ENCODE measurements at places on chromosomes 12 and 14. TPM values are rescaled to one million over a fixed set of nuclear protein-coding genes. Genes with fewer than 3 reads are reported as not detected.

DNA sequence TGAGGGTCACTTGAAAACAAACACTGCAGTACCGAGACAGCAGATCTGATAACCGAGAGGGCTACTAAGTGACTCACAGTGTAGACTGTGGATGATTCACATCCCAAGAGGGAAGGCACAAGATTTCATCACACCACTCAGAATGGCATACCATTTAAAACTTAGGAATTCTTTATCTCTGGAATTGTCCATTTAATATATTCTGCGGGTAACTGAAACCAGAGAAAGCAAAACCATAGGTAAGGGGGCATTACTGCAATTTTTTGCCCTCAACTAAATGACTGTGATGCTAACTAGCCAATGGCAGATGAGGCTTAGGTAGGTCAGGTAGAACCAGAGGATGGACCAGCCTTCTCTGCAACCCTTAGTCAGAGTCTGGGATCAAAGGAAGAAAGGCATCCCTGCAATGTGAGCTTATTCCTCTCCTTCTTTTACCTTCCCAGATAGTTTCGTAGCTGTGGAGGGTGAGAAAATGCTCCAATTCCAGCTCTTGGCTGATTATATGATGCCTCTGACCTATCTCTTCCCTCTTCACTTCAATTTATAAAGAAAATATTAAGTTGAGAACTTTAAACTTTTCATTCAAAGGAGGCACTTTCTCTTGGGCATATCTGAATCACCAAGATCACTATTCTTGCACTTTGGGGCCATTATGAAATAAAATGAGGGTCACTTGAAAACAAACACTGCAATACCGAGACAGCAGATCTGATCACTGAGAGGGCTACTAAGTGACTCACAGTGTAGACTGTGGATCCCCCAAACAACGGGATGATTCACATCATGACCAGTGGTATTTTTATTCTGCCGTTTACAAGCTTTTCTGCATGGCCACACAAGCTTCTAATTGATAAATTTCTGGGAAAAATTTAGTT, 6.8 kb downstream of the ART4 start:
- H3K27me3 ChIP-seq = no peaks in the 10 kb centered on the region
- peaks cover 6% of the 10 kb centered on the region for H3K36me3 ChIP-seq
- peaks cover 38% of the 10 kb centered on the region for H3K4me1 ChIP-seq
- H3K4me3 ChIP-seq = no peak overlapping the region
- no peak for DNase-seq
- H3K27ac ChIP-seq = peak overlapping the region; percentile 45

DPPA3 gene
- total RNA-seq = 0.81 TPM

TSPAN8 gene
- not detected for total RNA-seq

CISTR gene
- total RNA-seq = not detected

- no peak overlapping the region for H3K27ac ChIP-seq
- H3K4me3 ChIP-seq = no peak overlapping the region
- H3K4me1 ChIP-seq = no peaks in the 10 kb centered on the region
- no peaks in the 10 kb centered on the region for H3K36me3 ChIP-seq
- no peak for DNase-seq
Measured at GRCh38 chr14:36510078-36510799, 9.8 kb downstream of the NKX2-1 start.

DNA sequence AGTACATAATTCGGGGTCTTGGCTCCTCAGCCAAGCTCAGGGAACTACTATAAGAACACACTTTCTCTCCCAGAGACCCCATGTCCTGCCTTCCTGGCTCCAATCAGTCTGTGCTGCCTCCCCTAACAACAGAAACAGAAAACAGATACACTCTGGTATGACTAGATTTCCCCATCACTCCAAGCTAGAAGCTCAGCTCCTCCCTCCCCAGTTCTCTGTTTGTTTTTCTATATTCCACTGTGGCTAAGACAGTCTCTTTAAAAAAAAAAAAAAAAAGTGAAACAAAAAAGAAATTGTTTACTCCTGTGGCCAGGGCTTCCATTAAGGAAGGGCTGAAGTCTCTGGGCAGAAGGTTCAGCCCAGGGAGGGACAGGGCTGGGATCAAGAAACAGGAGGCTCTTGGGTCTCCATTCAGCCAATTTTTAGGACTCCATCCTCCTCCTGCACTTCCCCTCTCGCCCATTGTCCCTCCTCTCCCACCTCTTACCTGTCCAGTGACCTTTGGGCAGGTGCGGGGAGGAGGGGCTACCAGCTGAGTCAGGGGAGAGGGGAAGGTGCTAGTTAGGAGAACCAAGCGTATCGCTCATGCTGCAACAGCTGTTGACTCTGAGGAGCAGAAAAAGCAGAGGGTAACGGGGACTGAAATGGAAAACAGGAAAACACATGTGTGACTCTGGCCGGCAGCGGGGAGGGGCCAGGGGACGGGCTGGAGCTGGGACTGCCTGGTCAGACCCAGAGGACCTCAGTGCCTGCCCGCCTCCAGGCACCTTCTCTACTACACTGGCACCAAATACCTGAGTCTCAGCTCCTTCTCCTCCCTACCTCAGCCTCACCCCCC, 4.1 kb upstream of the SLC7A7 start:
- no peak overlapping the region for H3K4me3 ChIP-seq
- no peaks in the 10 kb centered on the region for H3K36me3 ChIP-seq
- H3K4me1 ChIP-seq = peaks cover 55% of the 10 kb centered on the region
- H3K27ac ChIP-seq = peak overlapping the region; percentile 93

GZMB gene
- total RNA-seq = not detected

SLC39A9 gene
- 59.4 TPM for total RNA-seq

DNA sequence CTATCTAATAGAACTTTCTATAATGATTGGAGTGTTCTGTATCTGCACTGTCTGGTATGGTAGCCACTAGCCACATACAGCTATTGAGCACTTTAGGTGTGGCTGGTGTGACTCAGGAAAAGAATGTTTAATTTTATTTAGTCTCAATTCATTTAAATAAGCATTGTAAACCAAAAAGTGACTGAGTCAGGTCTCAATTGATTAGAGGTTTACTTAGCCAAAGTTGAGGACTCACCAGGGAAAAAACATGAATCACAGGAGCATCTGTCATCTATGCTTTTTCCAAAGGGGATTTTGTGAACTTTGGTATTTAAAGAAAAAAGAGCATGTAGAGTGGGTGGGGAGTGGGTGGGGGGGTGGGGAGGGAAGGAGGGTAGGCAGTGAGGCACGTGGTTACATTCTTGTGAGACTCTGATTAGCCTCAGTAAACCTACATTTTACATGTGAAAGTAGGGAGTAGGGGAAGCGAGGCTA, 473.1 kb downstream of the ATP23 start:
- H3K4me3 ChIP-seq = no peak overlapping the region
- H3K27ac ChIP-seq = peak overlapping the region; percentile 32

KRT71 gene
- total RNA-seq = not detected

RASSF3 gene
- total RNA-seq = 18.8 TPM

GRCh38 chr14:100688598-100689461, 37.9 kb upstream of the DLK1 start:
- no peaks in the 10 kb centered on the region for H3K36me3 ChIP-seq
- DNase-seq = no peak
- H3K4me1 ChIP-seq = peaks cover 42% of the 10 kb centered on the region
- no peak overlapping the region for H3K4me3 ChIP-seq
- H3K27ac ChIP-seq = peak overlapping the region; percentile 0

RTL1 gene
- 8.8 TPM for total RNA-seq

DNA sequence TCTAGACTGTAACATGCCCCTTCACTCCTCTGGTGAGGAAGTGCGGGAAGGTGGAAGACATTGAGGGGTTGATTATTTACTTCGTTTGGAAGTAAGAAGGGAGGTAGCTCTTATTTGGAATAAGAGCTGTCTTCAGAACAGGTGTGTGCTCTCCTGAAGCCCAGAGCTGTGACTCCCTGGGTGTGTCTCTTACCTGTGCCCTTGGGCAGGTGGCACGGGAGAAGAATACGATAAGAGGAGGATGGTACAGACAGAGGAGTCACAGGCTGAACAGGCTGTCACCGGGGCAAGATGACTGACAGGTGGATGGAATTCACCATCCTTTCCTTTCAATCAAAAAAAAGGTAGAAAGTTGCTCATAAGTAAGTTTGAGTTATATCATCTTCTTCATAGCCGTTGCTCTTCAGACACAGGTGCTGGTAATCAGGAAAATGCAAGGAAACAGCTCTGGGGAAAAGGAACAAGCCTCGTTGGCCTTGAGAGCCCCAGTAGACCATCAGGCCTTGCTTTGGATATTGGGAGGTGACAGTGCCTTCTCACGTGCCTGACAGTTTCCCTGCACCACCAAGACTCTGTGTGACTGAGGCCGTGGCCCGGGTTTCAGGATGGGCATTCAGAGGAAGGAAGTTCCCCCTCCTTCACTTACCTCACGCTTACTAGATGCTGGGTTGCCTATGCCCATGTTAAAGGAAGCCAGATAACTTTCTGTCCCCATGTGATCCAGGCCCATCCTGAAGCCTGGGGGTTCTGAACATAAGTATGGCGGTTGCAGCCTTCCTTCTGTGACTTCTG, 120.4 kb downstream of the ETV6 start:
- no peaks in the 10 kb centered on the region for H3K27me3 ChIP-seq
- no peak for DNase-seq
- H3K4me3 ChIP-seq = no peak overlapping the region
- peaks cover 6% of the 10 kb centered on the region for H3K36me3 ChIP-seq

- H3K27me3 ChIP-seq = no peaks in the 10 kb centered on the region
- H3K4me1 ChIP-seq = peaks cover 28% of the 10 kb centered on the region
- peak overlapping the region; percentile 3 for H3K27ac ChIP-seq
- no peak for DNase-seq
- H3K36me3 ChIP-seq = no peaks in the 10 kb centered on the region
Measured at GRCh38 chr14:26963711-26964110, 365.9 kb upstream of the NOVA1 start.

DNA sequence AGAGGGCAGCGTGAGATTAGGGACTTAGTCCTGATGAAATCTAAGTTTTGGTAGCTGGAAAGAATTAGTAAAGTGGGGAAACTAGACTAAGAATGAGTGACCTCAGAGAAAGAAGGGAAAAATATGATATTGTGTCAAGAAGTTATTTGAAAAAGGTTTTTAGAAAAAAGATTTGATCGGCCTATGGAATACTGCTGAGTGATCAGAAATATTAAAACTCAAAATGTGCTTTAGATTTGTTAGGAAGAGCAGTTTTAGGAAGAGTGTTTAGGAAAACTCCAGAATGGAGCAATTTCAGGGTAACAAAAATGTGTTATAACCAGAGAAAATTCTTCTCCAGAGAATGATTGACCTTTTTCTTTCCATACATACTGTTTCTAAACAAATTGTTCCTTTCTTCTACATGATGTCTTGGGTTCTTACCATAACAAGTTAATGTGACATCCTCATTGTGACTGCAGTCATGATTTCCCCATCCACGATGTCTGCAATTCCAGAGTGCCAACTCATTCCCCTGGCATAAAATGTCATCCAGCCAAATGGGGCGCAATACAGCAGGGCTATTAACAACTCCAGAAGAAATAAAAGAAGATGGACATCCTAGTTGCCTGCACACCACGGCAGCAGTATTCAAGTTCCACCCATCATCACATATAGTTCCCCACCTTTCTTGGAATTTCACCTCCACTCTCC, 11.8 kb downstream of the CD163L1 start:
- no peaks in the 10 kb centered on the region for H3K36me3 ChIP-seq
- H3K4me3 ChIP-seq = no peak overlapping the region
- DNase-seq = no peak
- H3K27ac ChIP-seq = no peak overlapping the region
- peaks cover 9% of the 10 kb centered on the region for H3K27me3 ChIP-seq
- no peaks in the 10 kb centered on the region for H3K4me1 ChIP-seq

VWF gene
- total RNA-seq = 0.24 TPM

GRCh38 chr12:119500209-119500608, 93.4 kb upstream of the TMEM233 start:
- H3K4me1 ChIP-seq = no peaks in the 10 kb centered on the region
- H3K27me3 ChIP-seq = peaks cover 46% of the 10 kb centered on the region
- no peaks in the 10 kb centered on the region for H3K36me3 ChIP-seq
- H3K4me3 ChIP-seq = no peak overlapping the region

NCAPD2 gene
- 57.1 TPM for total RNA-seq

DNA sequence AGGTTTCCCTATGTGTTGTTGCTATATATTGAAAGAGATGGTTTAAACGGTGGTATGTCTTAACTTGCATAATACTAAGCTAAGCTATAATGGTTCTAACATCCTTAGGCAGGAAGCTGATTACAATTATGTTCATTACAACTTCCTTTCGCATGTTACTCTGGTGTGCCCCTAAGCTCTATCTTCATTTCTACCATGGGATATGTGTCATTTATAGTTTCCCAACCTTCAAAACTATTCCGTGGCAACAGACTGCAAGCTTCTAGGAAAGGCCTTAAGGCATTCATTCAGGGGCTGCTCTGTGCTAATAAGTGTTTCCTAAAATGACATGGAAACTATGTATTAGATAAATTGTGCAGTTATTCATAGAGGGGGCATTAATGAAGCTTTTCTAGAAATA, 294.6 kb downstream of the GXYLT1 start:
- peaks cover 2% of the 10 kb centered on the region for H3K4me1 ChIP-seq
- no peaks in the 10 kb centered on the region for H3K27me3 ChIP-seq
- DNase-seq = no peak
- no peak overlapping the region for H3K27ac ChIP-seq
- H3K4me3 ChIP-seq = no peak overlapping the region

- no peaks in the 10 kb centered on the region for H3K27me3 ChIP-seq
- H3K27ac ChIP-seq = no peak overlapping the region
- no peak overlapping the region for H3K4me3 ChIP-seq
- DNase-seq = no peak
- no peaks in the 10 kb centered on the region for H3K36me3 ChIP-seq
Measured at GRCh38 chr12:24483732-24484131, 465.2 kb downstream of the BCAT1 start.

TSPAN9 gene
- 46.7 TPM for total RNA-seq

SP7 gene
- total RNA-seq = 0.27 TPM

FBRSL1 gene
- total RNA-seq = 115 TPM

All from mesothelial cell of epicardium (in vitro differentiated cells).